Activated CD4-positive, alpha-beta T cell treated with anti-CD3 and anti-CD28 coated beads for 1 hour (primary cell): ENCODE measurements at places on chromosomes 4 and X.

DNA sequence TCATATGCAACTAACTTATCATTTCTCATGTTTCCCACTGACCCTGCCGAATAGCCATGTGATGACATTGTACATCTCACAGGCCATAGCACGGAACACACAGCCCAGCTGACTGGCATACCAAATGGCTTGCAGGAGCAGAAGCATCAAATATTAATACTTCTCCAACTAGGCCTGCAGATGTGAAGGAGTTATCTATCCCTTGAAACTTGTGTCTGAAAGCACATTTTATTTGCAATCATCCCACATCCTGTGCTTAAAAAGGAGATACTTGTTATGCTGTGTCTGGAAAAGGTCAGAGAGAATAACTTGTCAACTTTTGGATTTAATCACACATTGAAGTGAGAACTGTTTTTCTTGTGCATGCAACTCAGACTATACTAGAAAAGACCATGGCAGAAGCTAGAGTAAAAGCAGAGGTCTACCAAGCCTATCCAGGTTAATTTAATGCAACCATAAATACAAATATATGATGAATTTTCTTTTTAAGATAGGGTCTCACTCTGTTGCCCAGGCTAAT, 100.4 kb downstream of the IRF2 start:
- no peak for DNase-seq

DNA sequence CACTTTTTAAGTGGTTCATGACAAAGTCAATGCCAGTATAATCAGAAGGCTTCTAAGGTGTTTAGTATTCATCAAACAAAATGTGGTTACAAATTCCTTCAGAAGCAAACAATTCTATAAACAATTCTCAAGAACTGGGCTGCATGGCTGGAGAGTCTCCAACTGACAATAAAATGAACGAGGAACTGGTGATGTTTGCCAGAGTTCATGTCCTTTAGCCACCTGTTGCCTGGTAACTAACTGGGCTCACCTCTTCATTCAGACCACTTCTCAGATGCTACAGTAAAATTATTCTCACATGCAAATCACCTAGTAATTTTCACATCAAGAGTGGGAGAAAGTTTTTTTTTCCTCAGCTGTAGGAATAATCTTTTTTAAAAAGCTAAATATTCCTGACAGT, 53.3 kb downstream of the CAMK2D start:
- DNase-seq = no peak

DNA sequence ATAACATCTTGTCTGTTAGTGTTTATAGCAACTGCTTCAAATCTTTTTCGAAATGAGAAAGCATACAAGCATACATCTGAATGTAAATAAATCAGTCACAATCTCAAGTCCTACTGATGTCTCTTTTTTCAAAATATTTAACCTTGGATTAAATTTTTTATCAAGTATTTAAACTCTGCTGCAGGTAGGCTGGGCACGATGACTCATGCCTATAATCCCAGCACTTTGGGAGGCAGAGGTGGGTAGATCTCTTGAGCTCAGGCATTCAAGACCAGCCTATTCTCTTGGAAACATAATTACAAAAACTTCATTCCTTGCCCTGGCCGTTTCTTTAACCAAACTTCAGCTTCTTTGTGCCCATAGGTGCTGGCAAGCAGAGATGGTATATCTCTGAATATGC, 540.3 kb upstream of the GALNT7 start:
- no peak for DNase-seq

- DNase-seq = no peak
These were observed 2.8 kb downstream of the NHS start for GRCh38 chrX:17377795-17378194.

DNA sequence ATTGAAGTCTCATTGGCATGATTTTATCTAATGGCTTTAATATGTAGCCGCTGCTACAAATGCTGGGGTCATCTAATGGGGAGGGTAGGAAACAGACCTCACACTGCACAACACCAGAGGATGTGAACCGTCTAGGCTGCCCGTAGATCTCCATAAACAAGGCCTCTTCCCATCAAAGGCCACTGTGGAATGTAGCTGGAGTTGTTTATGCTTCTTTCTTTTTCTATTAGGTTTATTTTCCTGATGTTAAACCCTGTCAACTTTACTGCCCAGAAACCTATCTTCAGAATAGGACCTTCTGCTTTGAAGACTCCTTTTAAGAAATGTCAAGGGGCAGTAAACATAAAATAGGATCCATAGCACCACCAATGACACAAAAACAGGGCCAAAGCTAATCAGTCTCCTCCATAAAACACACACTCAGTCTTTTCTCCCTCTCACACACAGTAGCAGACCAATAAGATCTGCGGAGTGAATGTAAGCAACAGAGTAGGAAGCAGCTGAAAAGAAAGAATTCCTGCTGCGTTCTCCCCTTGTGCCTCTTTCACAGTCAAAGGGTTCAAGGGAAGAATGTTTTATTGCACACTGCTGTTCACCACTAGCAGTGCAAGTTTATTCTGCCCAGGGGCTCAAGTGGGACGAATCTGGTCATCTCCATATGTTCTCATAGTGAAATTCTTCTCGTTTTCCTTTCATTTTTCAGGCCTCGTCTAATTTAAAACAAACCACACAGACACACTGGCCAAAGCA, 72.2 kb downstream of the MAML3 start:
- DNase-seq = no peak

DNA sequence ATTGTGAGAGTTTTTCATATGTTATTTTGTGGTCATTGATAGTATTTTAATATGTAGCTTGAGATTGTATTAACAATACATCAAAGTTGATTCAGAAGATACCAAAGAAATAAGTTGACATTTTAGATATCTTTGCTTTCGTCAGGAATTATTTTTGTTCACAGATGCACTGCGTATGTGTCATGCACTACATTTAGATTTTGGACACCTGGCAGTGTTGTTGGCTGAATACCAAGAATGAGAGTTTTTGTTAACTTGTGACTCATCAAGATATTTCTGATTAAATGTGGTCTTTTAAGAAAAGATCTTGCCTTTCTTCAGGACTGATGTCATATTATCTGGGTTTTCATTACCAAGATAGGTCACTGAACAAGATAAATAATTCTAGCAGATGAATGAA, 633.4 kb downstream of the CENPC start:
- DNase-seq = no peak

GRCh38 chr4:111228396-111228795, 605.5 kb upstream of the PITX2 start:
- DNase-seq = no peak

GRCh38 chr4:84582988-84583875, at the start of gene CDS1:
TSS of gene CDS1 (plus strand) at chr4:84583127. CDS start at chr4:84583402, 275 bp downstream.
- DNase-seq = no peak
